ENCODE measurements at places on chromosomes 6 and 20.
A peak's percentile ranks its signal among the peaks of the same experiment; 100 is the strongest.

- H3K36me3 ChIP-seq: no peaks in the 10 kb centered on the region
- H3K27me3 ChIP-seq: no peaks in the 10 kb centered on the region
- no peak for DNase-seq
- no peak overlapping the region for H3K27ac ChIP-seq
Observed at GRCh38 chr20:60209048-60209447, 250.8 kb downstream of the CDH26 start.

GRCh38 chr6:30679765-30680535 is 6.5 kb downstream of the PPP1R18 start:
- peaks cover 35% of the 10 kb centered on the region for H3K4me1 ChIP-seq
- H3K27ac ChIP-seq: peak overlapping the region; percentile 3
- peaks cover 21% of the 10 kb centered on the region for H3K36me3 ChIP-seq
- H3K4me3 ChIP-seq: no peak overlapping the region

GRCh38 chr6:16438718-16439591 is 200.6 kb downstream of the GMPR start:
- H3K27ac ChIP-seq: peak overlapping the region; percentile 69
- H3K27me3 ChIP-seq: no peaks in the 10 kb centered on the region
- H3K4me1 ChIP-seq: peaks cover 11% of the 10 kb centered on the region

- no peak overlapping the region for H3K27ac ChIP-seq
- peak; percentile 1 for DNase-seq
- H3K4me3 ChIP-seq: no peak overlapping the region
- H3K27me3 ChIP-seq: no peaks in the 10 kb centered on the region
- no peaks in the 10 kb centered on the region for H3K4me1 ChIP-seq
Observed at GRCh38 chr6:47529734-47530133, 52.1 kb downstream of the CD2AP start.

- H3K36me3 ChIP-seq: no peaks in the 10 kb centered on the region
- H3K4me1 ChIP-seq: no peaks in the 10 kb centered on the region
- no peak overlapping the region for H3K27ac ChIP-seq
- H3K27me3 ChIP-seq: no peaks in the 10 kb centered on the region
- no peak overlapping the region for H3K4me3 ChIP-seq
Observed at GRCh38 chr6:78062993-78063392, 410.2 kb downstream of the MEI4 start.

DNA sequence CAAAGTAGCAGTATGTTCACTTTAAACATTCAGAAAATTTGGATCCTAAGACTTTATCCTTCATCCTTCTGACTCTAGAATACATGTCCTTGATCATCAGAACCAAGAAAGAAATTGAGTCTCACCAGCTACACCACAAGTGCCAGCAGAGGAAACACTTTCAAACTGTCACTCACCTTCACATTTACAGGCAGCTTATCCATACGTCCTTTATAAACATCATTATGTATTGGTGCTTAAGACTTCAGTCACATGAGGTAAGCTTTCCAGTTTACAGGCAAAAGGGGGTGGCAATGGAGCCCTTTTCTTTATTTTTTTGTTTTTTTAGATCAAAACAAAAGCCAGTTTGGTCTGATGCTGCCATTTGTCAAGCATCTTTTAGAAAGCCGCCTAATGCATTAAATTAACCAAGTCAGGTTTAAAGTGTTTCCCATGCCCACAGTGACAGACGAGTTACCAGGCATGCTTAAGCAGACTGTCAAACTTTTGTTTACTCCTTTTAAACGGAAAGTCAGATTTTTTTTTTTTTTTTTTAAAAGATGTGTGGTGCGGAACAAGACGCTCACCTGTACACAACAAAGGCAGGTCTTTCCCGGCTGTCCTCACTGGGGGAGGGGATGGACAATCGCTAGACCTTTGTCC is 952 bp upstream of the BRPF3 start:
- H3K4me3 ChIP-seq: peak overlapping the region; percentile 96
- no peaks in the 10 kb centered on the region for H3K36me3 ChIP-seq

- H3K36me3 ChIP-seq: peaks cover 10% of the 10 kb centered on the region
- no peaks in the 10 kb centered on the region for H3K4me1 ChIP-seq
- no peak overlapping the region for H3K4me3 ChIP-seq
- DNase-seq: no peak
- H3K27ac ChIP-seq: no peak overlapping the region
Observed at GRCh38 chr6:53293691-53294090, 55.1 kb downstream of the ELOVL5 start.

DNA sequence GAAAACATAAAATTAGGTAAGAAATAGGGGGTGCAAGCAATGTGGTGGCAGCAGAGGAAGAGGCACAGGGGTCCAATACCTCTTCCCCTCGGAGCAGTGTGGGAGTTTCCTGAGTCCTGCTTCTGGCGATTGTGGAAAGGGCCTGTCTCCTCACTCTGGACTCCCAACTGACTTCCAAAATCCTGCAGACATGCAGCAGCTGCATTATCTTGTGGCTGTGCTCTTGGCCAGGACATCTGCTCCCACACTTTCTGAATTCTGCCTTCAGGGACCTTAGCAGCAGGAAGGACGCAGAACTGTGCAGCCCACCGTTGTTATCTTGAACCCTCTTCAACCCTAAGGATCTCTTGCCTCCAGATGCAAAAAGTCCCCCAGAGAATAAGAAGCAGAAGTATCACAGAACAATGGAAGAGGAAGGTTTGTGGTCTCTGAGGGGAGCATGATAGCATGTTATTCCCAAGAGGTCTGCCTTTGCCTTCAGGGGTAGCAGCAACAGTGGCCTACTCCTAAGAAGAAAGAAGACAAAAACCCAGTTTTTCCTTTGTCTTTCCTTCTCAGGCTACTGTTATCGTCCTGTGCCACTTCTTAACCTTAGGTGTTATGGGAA is 102.5 kb upstream of the EMILIN3 start:
- no peaks in the 10 kb centered on the region for H3K27me3 ChIP-seq
- no peak overlapping the region for H3K27ac ChIP-seq

Measured in cardiac muscle cell (in vitro differentiated cells and primary cell).